ENCODE measurements at places on chromosomes 16 and 17. TPM values are rescaled to one million over a fixed set of nuclear protein-coding genes. Genes with fewer than 3 reads are reported as not detected.

SLC6A2 gene
- total RNA-seq = 0.64 TPM

OR2C1 gene
- not detected for total RNA-seq

MYO15A gene
- total RNA-seq = 0.71 TPM

MMP28 gene
- total RNA-seq = 51.7 TPM

DNA sequence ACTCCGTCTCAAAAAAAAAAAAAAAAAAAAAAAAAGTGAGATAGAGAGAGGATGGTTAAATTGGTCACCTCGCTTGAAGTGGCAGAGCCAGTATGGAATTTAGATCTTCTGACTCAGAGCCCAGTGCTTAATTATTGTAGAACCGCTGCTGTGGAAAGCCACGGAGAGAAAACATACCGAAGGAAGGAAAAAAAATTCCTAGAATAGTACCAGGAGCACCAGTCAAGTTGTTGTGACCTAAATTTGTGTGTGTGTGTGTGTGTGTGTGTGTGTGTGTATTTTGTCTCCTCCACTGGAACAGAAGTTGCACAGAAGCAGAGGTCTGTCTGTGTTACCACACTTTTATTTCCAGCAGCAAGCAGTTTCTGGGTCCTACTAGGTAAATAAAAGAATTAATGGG lies 10.6 kb upstream of the NUP85 start:
- no peak for DNase-seq

DNA sequence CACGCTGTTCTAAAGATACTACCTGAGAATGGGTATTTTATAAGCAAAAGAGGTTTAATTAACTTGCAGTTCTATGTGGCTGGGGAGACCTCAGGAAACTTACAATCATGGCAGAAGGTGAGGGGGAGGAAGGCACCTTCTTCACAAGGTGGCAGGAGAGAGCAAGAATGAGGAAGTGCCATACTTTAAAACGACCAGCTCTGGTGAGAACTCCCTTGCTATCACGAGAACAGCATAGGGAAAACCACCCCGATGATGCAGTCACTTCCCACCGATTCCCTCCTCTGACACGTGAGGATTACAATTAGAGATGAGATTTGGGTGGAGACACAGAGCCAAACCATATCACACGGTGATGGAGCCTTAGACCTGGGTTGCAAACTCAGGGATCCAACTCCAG lies 317.5 kb upstream of the EEF2KMT start:
- no peak for DNase-seq

GRCh38 chr16:64751906-64752305 lies 370.0 kb downstream of the CDH11 start:
- DNase-seq = no peak

DNA sequence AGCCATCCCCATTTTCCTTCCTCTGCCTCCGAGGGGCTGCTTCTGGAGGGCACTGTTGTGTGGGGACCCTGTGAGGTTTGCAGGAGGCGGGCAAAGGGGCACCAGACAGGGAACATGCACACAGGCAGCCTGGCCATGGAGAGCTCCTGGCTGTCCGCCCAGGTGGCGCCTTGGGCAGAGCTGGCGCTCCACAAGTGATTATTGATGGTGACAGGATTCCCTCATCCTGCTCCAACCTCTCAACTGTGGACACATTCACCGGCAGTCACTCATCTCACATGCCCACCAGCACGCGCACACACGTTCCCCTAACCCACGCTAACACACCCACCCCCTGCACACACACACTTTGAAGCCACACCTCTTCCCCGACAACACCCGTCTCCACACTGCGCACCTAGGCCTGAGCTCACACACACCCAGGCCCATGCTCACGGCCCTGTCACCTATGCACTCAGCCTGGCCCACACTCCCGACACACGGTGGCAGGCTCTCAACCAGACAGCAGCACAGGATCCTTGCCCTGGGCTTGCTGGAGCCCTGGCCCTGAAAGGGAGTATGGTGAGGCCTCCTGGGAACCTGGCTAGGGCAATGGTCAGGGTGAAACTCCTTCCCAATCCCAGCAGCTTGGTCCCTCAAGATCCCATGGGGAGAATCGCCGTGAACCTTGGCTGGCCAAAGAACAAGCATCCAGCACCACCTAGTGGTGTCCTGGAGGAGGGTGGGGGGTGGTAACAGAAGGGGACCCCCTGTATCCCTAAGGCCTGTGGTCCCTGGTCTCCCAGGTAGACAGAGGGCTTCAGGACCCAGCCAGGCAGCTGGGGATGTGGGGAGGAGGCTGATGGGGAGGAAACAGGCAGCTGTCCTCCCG lies 3.6 kb downstream of the PNMT start:
- no peak for DNase-seq

DNA sequence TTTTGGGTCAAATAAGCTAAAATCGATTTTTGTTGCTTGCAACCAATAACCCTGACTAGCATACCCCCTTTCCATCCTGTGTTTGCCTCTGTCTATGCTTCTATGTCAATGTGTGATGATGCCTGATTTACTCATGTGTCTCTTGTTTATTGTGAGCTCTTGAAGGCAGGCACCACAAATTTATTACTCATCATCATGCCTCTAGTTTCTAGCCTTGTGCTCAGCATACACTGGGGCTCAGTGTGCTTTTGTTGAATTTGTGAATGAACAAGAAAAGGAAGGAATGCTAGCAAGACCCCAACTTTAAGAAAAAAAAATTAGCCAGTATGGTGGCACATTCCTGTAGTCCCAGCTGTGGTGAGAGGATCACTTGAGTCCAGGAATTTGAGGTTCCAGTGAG lies 119.1 kb upstream of the GPR139 start:
- DNase-seq = no peak

- no peak for DNase-seq
These were observed 5.8 kb upstream of the OGFOD3 start for GRCh38 chr17:82424001-82424862.

DNA sequence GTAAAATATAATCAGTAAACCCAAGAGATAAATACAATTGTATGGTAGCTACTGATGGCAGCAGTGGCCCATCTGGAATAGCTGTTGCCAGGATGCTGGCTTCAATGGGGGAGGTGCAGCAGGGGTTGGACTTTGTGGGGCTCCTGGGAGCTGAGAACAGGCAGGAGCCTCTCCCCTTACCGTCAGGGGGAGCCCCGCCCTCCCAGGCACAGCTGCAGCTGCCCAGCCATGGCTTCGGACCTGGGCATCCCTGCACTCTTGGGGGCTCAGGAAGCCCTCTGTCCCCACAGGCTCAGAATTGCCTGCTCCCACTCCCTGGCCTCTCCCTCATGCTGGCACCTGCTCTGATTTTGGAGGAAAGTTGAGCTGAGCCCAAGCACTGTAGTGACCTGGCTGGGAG lies 741.1 kb downstream of the CDH11 start:
- no peak for DNase-seq

DNA sequence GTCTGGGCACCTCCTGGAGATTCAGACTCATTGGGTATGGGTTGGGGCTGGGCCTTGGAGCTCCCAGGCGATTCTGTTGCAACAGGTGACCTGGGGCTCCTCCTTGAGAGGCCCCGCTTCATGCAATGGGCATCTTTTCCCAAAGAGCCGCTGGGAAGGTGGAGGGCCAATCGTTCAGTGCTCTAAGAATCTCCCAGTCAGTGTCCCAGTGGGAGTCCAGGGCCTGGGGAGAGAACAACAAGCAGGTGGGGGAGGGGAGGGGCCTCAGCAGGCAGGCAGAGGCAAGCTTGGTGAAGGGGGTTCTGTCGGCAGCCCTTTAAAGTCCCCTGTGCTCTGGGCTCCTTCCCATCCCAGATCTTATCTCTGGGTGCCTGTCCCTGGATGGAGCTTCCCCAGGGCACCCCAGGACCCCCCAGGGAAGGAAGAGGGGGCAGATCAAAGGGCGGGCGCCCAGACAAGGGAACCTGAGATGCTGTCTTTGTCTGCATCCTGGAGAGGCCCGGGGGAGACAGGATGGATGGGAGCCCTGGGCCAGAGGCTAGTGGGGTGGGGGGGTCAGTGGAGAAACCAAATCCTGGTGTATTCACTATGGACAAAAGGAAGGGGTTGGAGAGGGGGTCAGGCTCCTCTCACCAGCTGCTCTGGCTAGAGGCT lies 30.5 kb upstream of the NXPH3 start:
- peak; percentile 77 for DNase-seq
